ENCODE measurements at places on chromosomes 1 and 21. TPM values are rescaled to one million over a fixed set of nuclear protein-coding genes. Genes with fewer than 3 reads are reported as not detected.

Gene SPATA1
- not detected for total RNA-seq

Gene ERICH3
- total RNA-seq = not detected

Gene TMPRSS3
- total RNA-seq = 4.1 TPM

Gene HENMT1
- total RNA-seq = 6.6 TPM

Gene SH2D2A
- 2.3 TPM for total RNA-seq

Gene IL24
- 0.38 TPM for total RNA-seq

Gene RFX5
- 41.8 TPM for total RNA-seq

Gene LENEP
- not detected for total RNA-seq
